SK-N-DZ (cell line): ENCODE measurements at places on chromosomes 6 and 20.

- DNase-seq = no peak
Observed at GRCh38 chr20:23308908-23309307, 41.7 kb upstream of the NXT1 start.

DNA sequence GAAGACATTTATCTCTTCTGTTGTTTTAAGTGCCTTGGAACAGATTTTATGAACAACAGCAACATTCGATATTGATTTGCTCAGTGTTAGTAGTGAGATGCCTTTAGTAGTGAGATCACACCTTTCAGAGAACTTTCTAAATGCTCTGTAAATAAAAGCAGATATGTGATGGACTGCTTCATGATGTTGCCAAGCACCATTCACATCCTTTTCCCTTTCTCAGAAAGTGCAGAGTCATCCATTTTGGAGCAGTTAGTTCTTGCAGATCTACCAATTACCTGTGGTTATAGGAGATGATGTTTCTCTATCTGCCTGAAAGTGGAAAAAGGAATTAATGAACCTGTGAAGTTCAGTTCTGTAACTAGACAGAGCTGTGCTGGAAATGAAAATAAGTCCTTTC lies 27.0 kb downstream of the CBFA2T2 start:
- DNase-seq = no peak

DNA sequence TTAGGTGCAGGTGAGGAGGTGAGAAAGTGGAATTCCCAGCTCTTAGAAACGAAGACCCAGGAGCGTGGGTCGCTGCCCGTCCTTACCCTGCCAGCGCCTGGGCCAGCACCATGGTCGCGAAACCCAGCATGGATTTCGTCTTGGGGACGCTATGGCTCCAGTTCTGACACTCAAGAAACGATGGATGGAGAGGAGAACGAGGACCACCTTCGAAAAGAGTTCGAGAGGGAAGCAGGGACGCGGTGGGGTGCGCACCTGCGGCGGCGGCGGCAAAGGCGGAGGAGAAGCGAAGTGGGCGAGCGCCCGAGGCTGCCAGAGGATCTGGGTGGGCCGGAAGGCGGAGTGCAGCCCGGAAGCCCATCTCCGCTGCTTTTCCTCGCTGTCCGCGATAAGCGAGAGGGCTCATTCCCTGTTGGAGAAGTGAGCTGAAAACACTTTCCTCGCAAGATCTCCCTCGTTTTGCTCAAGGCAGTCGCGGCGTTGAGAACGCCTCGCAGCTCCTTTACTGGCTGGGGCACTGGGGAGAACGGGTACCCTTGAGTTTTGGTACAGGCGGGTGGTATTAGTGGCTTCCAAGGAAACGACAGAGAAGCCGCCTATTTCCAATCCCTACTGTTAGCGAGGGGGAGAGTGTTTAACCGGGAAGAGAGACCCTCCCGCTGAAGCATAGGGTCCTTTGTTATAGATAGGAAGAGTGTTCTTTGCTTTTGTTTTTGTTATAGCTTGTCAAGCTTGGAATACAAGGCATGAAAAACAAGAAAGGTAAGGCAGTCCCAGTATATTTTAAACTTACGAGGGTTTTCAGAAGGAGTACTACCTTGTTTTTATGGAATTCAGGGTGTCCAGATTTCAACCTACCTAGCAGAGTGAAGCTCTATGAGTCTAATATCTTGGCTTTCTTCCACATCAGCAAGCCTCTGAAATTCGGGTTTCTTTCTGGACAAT lies 109.5 kb downstream of the TRIM27 start:
- DNase-seq = no peak

DNA sequence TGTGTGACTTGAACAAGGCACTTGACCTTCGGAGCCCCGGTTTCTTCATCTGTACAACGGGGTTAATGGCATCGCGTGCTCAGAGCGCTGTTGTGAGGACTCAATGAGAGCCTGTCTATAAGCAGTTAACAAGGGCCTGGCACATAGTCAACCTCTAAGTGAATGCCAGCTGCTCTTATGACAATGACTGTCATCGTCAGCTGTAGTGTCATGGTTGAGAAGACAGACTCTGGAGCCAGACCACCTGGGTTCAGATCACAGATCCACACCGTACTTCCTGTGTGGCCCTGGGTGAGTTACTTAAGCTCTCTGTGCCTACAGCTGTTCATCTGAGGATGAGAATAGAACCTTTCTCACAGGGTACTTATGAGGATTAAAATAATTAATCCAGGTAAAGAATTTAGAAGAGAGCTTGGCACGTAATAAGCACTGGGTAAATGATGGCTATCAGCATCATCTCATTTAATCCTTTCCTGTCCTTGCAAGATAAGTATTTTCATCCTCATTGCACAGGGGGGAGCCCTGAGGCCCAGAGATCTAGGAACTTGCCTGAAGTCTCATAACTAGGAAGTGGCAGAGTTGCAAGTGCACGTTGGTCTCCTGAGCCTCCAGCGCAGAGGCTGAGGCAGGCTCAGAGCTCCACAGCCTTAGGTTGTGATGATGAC lies 105.3 kb downstream of the EYA2 start:
- no peak for DNase-seq

GRCh38 chr6:128659276-128659675 lies 138.9 kb upstream of the PTPRK start:
- no peak for DNase-seq

- no peak for DNase-seq
Observed at GRCh38 chr6:166830891-166831363, 125.4 kb downstream of the RNASET2 start.

- DNase-seq = peak; percentile 61
Observed at GRCh38 chr20:41697861-41698559, 79.8 kb upstream of the CHD6 start.

GRCh38 chr20:1901704-1902103 lies 6.5 kb downstream of the SIRPA start:
- DNase-seq = no peak

DNA sequence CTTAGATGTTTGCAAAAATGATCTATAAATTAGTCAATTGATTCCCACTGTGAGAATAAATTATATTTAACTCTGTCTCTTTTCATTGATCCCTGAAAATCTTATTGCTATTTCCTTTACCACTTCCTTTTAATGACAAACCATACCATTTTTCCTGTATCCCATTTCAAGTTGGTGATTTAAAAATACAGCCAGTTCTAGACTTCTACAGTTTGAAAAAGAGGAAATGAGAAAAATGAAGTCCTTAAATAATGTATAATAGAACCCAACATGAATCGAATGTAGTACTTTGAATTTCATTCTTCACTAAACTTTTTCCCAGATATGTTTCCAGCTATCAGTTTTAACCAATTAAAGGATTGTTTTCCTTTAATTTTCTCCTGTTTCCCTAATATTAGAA lies 29.5 kb upstream of the SDHAF4 start:
- DNase-seq = no peak

DNA sequence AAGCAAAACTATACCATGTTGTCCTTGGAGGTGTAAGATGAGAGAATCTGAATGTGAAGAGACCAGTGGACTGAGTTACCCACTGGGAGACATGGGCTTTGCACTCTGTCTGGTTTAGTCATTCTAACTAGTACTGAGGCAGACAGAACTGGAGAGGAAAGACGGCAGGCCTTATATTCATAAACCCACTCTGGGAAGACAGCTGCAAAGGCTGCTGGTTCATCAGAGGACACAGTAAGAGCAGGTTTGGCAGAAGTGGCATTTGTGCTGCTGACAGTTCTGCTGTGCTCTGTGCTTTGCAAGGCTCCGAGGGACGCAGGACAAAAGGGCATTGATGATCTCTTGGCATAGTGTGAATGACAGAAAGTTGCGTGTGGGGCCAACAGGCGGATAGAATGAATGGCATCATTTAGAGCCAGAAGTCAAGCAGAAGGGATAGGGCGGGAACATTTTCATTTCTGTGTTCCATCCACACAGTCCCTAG lies 142.3 kb upstream of the TENT5A start:
- DNase-seq = no peak

GRCh38 chr20:478949-479429 lies 16.7 kb upstream of the TBC1D20 start:
- DNase-seq = peak; percentile 64

DNA sequence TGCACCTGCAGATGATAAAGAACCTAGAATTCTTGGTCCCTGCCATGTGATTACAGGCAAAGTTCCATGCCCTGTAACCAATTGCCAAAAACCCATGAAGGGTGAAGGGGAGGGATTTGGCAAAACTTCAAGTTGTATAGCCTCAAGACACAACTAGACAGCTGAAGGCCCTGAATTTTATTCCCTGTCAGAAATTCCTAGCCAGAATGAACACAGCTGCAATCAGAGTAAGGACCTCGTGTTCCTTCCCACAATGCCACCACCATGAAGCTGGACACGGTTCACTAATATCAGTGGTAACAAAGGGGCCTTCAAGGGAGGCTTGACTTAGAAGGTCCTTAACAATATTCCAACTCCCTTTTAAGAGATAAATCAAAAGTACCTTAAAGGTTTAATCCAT lies 22.5 kb upstream of the IRAK1BP1 start:
- DNase-seq = no peak
